ENCODE measurements at places on chromosomes 1 and 21. TPM values are rescaled to one million over a fixed set of nuclear protein-coding genes. Genes with fewer than 3 reads are reported as not detected.

DNA sequence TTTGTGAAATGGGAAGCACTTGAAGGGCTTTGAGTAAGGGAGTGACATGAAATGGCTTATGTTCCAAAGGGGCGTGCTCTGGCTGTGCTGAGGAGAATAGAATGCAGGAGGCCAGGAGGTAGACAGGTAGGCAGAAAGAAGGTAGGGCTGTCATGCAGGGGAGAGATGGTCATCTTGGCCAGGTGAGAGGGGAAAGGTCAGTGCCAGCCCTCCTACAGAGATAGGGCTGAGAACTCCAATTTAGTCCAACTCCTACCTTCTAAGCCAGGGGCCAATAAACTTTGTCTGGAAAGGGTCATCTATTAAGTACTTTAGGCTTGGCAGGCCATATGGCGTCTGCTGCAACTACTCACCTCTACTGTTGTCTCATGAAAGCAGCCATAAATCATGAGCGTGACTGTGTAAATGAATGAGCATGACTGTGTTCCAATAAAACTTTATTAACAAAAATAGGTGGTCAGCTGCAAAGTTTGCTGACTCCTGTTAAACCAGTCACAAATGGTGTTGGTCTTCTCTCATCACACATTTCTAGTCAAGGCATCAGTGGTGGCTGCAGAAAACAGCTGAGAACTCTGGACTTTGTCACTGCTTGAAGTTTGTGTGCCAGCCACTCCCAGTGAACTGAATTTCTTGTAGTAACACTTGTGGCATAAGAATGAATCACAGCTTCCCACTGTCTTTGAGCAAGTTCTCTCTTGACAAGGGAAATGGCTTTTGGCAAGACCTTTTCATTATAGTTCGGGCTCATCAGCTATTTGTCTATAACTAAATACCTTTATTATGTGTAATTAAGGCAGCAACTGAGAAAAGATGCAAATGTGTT lies 32.0 kb upstream of the CD2 start:
- DNase-seq = no peak

- peak; percentile 77 for DNase-seq
Measured at GRCh38 chr1:160083968-160084770, 2.8 kb downstream of the KCNJ9 start.

DNA sequence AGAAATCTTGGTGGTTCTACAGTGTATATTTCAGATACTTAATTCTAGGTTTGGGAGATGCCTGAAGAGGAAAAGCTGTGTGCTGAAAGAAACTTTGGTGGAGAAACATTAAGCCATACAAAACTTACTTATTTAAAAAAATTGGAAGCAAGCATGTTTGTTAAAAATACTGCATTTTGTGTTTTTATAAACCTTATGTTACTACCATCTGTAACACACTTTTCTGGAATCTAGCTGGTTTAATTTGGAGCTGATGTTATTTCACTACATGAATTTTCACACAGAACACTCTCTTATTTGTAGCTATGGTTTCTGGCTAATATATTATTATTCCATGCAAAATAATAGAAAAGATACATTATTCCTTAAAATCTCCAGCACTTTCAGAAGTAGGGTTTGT lies 710.7 kb downstream of the ADGRL2 start:
- no peak for DNase-seq

GRCh38 chr21:44972301-44972814 lies 32.5 kb downstream of the SLX9 start:
- no peak for DNase-seq

- no peak for DNase-seq
Measured at GRCh38 chr1:6459850-6460265, 6.1 kb downstream of the TNFRSF25 start.

DNA sequence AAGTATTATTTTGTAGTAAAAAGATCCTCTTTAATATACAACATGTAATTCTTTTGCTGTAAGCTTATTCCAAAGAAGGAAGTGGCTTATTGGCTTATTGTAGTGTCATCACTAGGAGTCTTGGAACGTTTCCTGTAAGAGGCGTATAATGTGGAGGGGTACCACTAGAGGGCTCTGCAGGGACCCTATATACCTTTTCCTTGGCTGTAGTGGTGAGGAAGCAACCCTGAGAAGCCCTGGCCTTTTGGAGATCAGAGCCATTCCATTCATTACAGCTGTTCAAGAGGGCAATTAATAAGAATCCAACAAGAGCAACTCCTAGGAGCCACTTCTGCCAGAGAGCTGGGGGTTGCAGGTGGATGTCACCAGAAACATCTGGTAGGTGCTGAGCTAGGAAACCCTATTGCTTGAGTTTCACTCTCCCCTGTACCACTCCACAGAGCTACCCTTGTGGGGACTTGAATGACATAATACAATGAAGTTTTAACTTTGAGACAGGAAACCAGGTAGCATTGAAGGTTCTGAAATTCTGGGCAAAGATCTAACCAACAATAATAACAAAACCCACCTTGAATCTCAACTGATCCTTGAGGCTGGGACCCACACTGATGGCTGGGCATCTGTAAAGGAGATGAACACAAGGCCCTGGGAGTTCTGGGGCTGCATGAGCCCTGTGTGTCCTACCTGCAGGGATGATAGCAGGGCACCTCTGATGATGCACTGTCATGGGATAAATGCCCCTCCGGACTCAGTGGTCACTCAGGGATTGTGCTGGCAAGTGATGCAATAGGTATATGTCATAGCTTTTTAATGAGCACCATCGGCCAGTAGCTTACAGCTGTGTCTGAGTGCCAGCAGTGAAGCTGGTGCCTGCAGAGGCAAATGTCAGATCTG lies 160.2 kb upstream of the COA6 start:
- DNase-seq = no peak

- no peak for DNase-seq
Measured at GRCh38 chr1:9197186-9198099, 37.1 kb upstream of the H6PD start.

GRCh38 chr1:222865718-222866117 lies 50.9 kb downstream of the DISP1 start:
- DNase-seq = no peak

DNA sequence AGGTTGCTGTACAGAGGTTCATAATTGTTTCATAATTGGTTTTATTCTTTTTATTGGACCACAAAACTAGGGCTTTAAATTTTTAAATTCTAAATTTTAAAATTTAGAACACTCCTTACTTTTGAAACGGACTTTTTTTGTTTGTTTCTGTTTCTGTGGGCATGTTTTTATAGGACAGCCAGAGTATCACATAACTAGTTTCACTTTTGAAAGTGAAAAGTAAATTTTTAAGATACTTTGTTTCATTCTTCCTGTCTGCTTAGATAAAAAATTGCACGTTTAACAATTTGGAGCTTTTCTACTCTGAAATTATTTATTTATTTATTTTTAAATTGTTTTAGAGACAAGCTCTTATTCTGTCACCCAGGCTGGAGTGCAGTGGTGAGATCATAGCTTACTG lies 29.7 kb downstream of the MDM4 start:
- DNase-seq = no peak

GPX7 gene
- 12.2 TPM for total RNA-seq

HSD11B1 gene
- 6.0 TPM for total RNA-seq

LMX1A gene
- 0.22 TPM for total RNA-seq

Data from sciatic nerve (tissue), 2 donors.